Fibroblast of the aortic adventitia (primary cell): ENCODE measurements at places on chromosomes 6 and 20. TPM values are rescaled to one million over a fixed set of nuclear protein-coding genes. Genes with fewer than 3 reads are reported as not detected.

Gene EEF1A2
- 0.18 TPM in 1 of 2 replicates, not detected in the other for total RNA-seq

Gene NQO2
- 20.6 and 47.7 TPM in 2 replicates for total RNA-seq

Gene SLC26A8
- 0.18 TPM in 1 of 2 replicates, not detected in the other for total RNA-seq

Gene TFAP2D
- total RNA-seq: 5.1 TPM in 1 of 2 replicates, not detected in the other

Gene FLRT3
- 0.54 and 5.9 TPM in 2 replicates for total RNA-seq

Gene CTAGE9
- total RNA-seq: not detected in 2 replicates

Gene RIMS1
- 0.63 TPM in 1 of 2 replicates, not detected in the other for total RNA-seq

Gene HLA-DOA
- total RNA-seq: not detected in 2 replicates

Gene RWDD1
- total RNA-seq: 66.9 and 76.7 TPM in 2 replicates

Gene PTCHD4
- total RNA-seq: 5.2 and 9.8 TPM in 2 replicates

Gene TUBB2B
- 0.25 and 2.9 TPM in 2 replicates for total RNA-seq

Gene SF3B5
- total RNA-seq: 14.8 and 115 TPM in 2 replicates

Gene TREML2
- total RNA-seq: not detected in 2 replicates

Gene CRISP3
- total RNA-seq: not detected in 2 replicates

Gene VSX1
- total RNA-seq: not detected in 2 replicates

Gene BPIFB2
- total RNA-seq: not detected in 2 replicates

Gene DACT2
- total RNA-seq: 0.27 and 0.98 TPM in 2 replicates

Gene FAM217A
- total RNA-seq: not detected in 2 replicates

Gene SLC17A1
- total RNA-seq: not detected in 2 replicates

Gene FKBP1C
- total RNA-seq: 0.18 and 0.33 TPM in 2 replicates

Gene SCUBE3
- 1.8 and 10.0 TPM in 2 replicates for total RNA-seq

Gene ELOVL4
- 2.1 and 6.4 TPM in 2 replicates for total RNA-seq

Gene KIZ
- total RNA-seq: 19.4 and 55.3 TPM in 2 replicates

Gene GABRR1
- total RNA-seq: not detected in 2 replicates

Gene BTN1A1
- not detected in 2 replicates for total RNA-seq

Gene RNF182
- 0.74 and 2.9 TPM in 2 replicates for total RNA-seq

Gene RSPH9
- 0.18 and 0.57 TPM in 2 replicates for total RNA-seq

Gene HSPA12B
- total RNA-seq: 0.18 and 8.3 TPM in 2 replicates

Gene ECT2L
- under 0.01 and 3.3 TPM in 2 replicates for total RNA-seq

Gene RRAGD
- 1.4 and 15.1 TPM in 2 replicates for total RNA-seq

Gene SLC2A10
- 37.4 and 43.4 TPM in 2 replicates for total RNA-seq

Gene SIRPD
- not detected in 2 replicates for total RNA-seq

Gene COL21A1
- 29.0 and 29.5 TPM in 2 replicates for total RNA-seq
